Fibroblast of skin of left quadriceps (primary cell): ENCODE measurements at places on chromosomes 12 and 14.
A peak's percentile ranks its signal among the peaks of the same experiment; 100 is the strongest.

DNA sequence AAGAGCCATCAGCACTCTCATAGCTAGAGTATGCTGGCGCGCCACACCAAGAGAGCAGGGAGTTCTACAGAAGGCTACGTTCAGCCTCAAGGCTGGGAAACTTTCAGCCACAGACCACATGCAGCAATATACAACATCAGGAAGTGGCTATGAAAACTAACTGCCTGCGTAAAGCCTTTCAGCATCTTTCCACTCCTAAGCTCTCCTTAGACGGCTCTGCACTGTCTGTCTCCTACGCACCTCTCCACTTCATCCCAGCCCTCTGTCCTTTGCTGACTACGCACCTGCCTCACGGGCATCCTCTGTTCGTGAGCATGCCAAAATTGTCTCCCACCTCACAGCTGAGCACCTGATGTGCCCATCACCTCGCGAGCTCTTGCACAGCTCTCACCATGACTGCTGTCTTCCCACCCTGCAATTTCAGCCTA is 9.7 kb downstream of the MPHOSPH9 start:
- no peak for DNase-seq

GRCh38 chr14:90136904-90137303 is 75.1 kb downstream of the KCNK13 start:
- DNase-seq: no peak

- no peak for DNase-seq
Measured at GRCh38 chr12:2467447-2468195, 327.1 kb upstream of the FKBP4 start.

GRCh38 chr12:3897371-3897971 is 24.3 kb upstream of the PARP11 start:
- DNase-seq: no peak

DNA sequence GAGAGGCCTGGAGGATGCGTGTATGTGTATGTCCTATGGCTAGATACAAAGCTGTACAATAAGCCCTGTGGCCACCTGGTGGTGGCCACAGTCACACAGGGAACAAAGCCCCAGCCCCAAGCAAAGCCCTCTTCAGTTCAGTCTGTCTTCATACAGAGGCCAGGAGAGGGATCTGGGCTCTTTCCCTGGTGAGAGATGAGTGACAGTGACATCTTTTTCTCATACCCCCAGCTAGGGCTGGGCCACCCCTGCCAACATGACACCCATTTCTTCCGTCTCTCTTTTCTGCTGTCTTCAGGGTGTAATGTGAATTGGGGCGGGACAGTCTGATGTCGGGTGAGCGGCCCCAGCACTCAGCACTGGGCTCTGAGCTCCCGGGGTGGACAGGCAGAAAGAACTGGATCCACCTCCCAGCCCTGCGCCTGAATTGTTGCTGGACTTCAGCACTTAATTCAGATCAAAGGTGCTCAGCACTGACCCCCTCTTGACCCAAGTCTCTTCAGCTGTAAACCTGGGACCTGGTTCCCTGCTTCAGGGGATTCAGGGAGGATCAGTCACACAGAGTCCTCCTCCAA is 59.8 kb downstream of the SERPINA3 start:
- DNase-seq: no peak

- DNase-seq: no peak
Measured at GRCh38 chr14:76212242-76212641, 60.5 kb downstream of the GPATCH2L start.

DNA sequence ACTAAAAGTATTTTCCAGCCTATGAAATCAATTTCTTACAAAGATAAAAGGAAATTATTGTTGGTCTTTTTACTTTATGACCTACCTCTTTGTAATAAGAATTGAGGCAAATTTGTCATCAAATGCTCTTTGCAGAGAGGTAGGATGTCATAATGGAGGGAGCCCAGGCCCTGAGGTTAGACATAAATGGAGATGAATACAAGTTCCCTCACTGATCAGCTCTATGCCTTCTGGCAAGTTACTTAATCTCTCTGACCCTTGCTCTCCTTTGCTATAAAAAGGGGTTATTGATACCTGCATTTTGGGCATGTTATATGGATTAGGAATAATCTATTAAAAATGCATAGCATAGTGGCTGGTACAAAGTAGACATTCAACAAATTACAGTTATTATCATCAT is 146.9 kb upstream of the KRR1 start:
- no peak for DNase-seq

- DNase-seq: no peak
Measured at GRCh38 chr12:57046947-57047890, 2.7 kb downstream of the MYO1A start.

GRCh38 chr12:26750531-26751175 is 82.3 kb downstream of the ITPR2 start:
- no peak for DNase-seq

DNA sequence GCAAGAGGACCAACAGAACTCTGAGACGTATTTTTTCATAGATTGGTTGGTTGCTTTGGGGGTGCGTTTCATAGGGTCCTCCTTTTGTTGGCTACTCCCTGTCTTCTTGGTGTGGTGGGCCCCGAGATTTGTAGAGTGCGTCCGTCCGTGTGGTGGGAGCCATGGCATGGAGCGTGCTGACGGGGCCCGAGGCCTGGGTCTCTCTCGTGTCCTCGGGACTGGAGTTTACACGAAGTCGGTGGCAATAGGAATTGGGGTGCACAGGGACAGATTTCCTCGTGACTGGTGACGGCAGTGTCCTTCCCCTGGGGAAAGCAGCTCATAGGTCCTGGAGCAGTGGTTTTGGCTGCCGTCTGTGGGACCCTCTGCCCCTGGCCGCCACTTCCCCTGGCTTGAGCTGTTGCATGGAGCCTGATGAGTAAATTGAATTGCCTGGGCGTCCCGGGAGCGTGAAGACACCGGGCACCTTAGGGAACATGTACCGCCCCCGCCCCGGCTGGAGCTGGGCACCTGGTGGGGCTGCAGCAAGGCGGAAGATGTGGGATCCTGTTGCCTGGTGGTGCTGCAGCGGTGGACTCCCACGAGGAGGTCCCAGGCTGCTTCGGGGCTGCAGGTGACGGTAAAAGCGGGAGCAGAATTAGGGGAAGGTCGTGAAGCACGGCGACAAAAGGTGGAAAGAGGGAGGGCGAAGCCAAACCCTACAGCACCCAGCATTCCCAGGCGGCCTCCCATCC is 153.7 kb upstream of the ALG10B start:
- DNase-seq: no peak

GRCh38 chr12:14268120-14268515 is 97.4 kb upstream of the ATF7IP start:
- no peak for DNase-seq

- DNase-seq: no peak
Measured at GRCh38 chr12:51622564-51622963, 31.5 kb downstream of the SCN8A start.

GRCh38 chr14:37081218-37081617 is 91.2 kb downstream of the SLC25A21 start:
- no peak for DNase-seq

- peak; percentile 23 for DNase-seq
Measured at GRCh38 chr12:122917507-122918121, 21.7 kb upstream of the VPS37B start.

- DNase-seq: no peak
Measured at GRCh38 chr12:8906266-8907180, 7.8 kb upstream of the PHC1 start.

DNA sequence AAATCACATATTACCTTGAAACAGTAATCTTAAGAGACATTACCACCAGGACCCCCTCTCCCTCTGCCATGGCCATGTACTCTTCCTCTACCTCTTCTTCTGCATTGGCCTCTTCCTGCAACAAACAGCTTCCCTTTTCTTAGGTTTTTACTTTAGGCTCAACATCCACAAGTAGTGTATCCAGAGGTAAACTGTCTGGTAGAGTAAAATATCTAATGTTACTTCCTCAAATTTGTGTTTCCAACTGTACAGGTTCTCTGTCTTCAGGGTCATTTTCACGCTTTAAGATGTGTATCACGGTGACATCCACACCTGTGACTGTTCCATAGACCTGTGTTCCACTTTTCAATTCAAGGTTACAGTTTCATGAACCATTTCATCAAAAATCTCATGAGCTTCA is 13.4 kb downstream of the CDK17 start:
- no peak for DNase-seq

- DNase-seq: no peak
Measured at GRCh38 chr12:133145981-133146380, 15.6 kb downstream of the ZNF10 start.

GRCh38 chr14:82230748-82231147 is 697.1 kb upstream of the SEL1L start:
- no peak for DNase-seq

- DNase-seq: peak; percentile 55
Measured at GRCh38 chr12:131114271-131114670, 160.6 kb downstream of the ADGRD1 start.

GRCh38 chr14:54503486-54503885 is 6.2 kb upstream of the CGRRF1 start:
- DNase-seq: no peak

GRCh38 chr14:76584271-76584702 is 177.0 kb upstream of the VASH1 start:
- DNase-seq: no peak

GRCh38 chr14:48615618-48616017 is 940.2 kb upstream of the MDGA2 start:
- DNase-seq: no peak

- no peak for DNase-seq
Measured at GRCh38 chr12:49019120-49019430, 499 bp upstream of the PRKAG1 start.

DNA sequence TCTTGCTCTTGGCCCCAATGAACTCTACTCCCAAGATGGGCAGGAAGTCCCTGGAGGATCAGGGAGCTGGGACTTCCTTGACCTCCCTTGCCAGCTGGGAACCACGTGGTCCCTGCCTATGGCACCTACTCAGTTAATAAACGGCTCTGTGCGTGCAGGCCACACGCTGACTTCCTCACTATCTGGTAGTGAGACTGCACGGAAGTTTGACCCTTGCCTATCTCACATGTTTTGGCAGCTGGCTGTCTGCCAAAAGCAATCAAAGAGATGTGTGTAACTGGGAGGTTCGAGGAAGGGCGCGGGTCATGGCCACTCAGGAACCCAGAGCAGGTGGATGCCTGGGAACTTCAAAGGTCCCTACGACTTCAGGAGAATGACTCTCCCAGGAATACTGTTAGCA is 57.9 kb downstream of the RFLNA start:
- DNase-seq: no peak

DNA sequence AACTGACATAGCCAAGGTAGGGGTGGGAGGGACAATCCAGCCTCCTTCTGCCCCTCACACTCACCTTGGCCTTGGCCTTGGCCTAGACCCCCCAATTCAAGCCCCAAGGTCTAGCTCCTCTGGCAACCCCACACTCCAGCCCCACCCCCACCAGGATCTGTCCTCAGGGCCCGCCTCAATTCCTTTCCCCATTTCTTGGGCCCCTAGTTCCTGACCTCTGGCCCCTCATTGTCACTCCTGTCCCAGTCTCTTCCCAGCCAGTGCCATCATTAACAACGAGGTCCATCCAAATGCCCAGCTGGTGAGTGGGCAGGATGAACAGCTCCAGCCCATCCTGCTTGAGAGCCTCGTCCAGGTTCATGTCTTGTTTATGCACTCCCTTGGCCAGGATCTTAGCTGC is 6.8 kb upstream of the GDF11 start:
- no peak for DNase-seq

- no peak for DNase-seq
Measured at GRCh38 chr12:79200176-79200575, 335.6 kb downstream of the SYT1 start.

- no peak for DNase-seq
Measured at GRCh38 chr14:100528962-100529560, 58.2 kb downstream of the BEGAIN start.

DNA sequence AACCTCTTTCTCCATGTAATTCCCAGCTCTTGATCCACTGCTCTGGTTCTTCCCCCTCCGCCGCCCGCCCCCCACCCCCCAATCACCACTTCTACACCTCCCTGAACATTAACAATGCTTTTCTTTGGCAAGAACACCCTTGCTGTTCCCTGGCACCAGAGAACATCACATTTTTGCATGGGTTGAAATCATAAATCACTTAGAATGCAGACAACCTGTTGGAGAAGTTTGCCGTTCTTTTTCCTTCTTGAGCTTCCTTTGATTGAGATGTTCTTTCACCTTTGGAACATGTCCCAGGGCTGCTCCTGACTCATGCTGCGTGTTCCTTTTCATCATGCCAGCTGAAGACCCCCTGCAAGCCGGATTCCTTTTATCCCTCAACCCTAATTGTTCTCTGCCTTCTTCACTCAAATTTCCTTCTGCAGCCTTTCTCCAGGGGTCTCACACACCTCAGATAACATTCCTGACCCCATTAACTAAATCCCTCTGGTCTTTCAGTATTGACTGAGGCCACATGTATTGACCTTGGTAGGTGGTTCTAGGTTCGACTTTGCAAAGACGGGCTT is 294.1 kb upstream of the TMPO start:
- DNase-seq: no peak

DNA sequence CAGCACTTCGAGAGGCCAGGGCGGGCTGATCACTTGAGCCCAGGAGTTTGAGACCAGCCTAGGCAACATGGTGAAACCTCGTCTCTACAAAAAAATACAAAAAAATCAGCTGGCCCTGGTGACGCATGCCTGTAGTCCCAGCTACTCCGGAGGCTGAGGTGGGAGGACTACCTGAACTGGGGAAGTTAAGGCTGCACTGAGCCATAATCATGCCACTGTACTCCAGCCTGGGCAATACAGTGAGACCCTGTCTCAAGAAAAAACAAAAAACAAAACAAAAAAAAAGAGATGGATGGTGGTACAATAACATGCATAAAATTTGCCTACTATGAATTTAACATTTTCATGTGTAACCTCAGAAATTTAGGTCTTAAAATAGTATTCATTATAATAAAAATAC is 2.2 kb downstream of the THAP2 start:
- no peak for DNase-seq

- no peak for DNase-seq
Measured at GRCh38 chr14:49008363-49008762, 577.8 kb downstream of the RPS29 start.

DNA sequence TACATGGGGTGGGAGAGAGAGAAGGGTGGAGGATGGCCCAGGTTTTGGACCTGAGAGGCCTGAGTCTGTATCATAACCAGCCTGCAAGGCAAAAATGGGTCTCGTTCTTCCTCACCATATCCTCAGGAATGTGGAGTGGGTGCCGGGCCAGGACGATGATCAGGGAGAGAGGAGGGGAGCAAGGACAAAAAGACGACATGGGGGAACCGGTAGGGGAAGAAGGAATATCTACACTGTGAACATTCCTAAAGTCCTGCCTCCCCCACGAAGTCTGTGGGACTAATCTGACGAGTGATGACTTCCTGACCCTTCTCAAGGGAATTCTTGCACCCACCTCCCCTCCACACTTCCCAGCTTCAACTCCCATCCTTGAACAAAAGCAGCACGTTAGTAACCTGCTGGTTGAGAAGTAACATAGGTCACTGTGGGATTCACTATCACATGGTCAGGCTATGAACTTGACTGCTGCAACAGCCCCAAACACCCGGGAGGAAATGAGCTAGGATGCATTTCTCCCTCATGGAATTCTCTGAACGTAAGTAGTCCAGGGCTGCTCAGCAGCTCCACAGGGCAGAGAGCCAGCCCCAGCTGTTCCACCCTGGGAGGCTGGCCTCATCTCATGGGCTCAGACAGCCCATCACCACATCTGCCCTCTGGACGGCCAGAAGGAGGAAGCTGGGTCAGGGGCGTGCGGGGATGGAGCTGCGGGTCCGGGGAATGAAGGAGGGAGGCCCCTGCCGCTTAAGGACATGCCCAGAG is 36.8 kb upstream of the VWF start:
- DNase-seq: peak; percentile 23

GRCh38 chr12:27651201-27651600 is 45.0 kb upstream of the REP15 start:
- no peak for DNase-seq

GRCh38 chr14:80544366-80544765 is 333.1 kb upstream of the DIO2 start:
- no peak for DNase-seq

- peak; percentile 64 for DNase-seq
Measured at GRCh38 chr14:61476754-61477410, 155.5 kb downstream of the PRKCH start.
